Stimulated activated CD8-positive, alpha-beta memory T cell treated with anti-CD3 and anti-CD28 coated beads, Interleukin-7, amount 100 ng/mL, for 48 hours (primary cell): ENCODE measurements at places on chromosomes 4 and X.

- no peak for DNase-seq
These were observed 208.1 kb downstream of the FAM47B start for GRCh38 chrX:35150642-35151239.

DNA sequence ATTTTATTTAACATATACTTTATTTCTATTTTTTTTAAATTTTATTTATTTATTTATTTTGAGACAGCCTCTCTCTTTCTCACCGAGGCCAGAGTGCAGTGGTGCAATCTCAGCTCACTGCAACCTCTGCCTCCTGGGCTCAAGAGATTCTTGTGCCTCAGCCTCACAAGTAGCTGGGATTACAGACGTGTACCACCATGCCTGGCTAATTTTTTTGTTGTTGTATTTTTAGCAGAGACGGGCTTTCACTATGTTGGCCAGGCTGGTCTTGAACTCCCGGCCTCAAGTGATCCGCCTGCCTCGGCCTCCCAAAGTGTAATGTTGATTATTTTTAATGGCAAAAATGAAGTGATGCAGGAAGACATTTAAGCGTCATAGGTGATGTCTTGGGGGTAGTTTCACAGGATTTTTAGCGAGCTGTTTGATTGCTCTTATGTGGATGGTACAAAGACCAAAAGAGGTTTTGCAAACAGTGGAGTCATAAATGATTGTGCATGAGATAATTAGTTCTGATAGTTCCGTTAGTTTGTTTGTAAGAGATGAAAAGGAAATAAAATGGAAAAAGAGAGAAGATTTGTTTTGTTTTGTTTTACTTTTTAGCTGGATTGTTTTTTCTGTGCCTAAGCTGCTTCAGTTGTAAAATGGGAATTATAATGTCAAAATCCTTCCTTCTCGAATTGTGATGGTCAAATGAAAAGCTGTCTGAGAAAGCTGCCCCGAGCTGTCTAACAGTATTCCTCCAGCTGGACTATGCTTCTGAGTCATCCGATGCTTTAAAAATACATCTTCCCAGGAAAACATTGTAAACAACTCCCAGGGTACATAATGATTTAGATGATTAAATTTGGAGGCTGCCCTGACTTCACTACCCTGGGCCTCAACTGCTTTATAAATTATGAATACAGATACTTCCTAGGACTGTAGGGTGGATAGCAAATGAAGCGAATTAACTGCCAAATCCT is 14.7 kb downstream of the RHOH start:
- no peak for DNase-seq

GRCh38 chrX:30673884-30674598 is 20.8 kb downstream of the GK start:
- no peak for DNase-seq

DNA sequence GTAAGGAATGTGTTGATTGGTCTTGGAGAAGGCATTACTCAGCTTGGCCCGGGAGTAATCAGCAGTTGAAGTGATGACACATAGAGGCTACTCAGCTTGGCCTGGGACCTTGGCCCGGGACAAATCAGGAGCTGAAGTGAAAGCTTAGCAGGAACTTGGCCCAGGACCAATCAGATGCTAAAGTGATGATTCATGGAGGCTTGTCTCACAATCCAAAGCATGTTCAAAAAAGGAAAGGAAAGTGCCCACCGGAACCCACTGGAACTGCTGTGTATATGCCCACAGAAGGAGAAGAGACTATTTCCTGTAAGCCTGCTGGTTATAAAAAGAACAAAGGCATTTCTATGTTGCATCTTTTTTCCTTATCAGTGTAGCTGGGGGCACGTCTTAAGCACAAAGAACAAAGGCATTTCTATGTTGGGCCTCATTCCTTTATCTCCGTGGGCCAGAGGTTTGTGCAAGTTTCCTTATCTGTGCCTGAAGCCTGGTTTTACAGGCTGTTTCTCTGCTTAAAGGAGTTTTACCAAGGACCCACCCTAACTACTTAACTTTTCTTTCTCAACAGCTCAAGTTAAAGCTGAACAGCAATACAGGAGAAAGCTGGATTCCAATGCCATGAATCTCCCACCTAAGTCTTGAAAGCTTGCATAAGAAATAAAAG is 1176.7 kb downstream of the NLGN4X start:
- no peak for DNase-seq

DNA sequence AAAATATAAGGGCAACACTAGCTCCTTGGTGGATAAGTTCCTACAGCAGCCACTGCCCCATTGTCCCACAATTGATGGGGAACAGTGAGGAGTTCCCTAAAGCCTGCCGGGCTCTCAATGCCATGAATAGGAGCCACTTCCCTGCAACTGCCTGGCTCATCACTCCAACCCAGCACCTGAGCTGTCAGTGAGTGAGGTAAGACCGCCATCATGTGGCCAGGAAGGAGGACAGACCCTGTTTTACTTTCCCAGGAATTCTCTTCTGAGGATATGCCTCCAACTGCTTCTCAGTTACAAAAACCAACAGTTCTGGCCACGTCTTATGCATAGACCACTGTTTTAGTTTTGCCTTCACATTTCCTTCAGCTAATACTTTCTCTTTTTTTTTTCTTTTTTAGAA is 45.5 kb downstream of the SRPX start:
- no peak for DNase-seq

- no peak for DNase-seq
These were observed 100.8 kb downstream of the ANXA3 start for GRCh38 chr4:78652282-78652876.

DNA sequence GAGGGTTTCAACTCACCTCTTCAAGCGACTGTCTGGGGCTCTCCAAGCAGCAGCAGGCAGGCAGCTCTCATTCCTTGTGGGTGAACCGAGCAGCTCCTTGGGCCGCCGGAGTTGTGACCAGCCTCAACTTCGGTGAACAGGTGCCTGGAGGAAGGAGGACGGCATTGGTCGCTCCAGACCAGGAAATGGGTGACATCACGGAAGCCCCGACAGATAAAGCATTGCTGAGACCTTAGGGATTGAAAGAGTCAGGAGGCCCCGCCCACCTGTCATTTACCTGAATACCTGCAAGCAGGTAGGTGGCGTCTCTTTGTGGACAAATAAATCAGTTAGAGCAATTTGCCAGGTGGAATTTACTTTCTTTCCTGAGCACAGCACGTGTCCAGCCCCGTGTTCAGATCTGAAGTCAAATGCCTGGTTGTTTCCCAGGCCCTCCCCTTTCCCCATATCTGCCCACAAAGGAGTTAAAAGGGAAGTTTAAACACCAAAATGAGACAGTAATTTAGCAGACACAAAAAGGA is at the start of gene LNX1:
Gene LNX1 (minus strand): TSS at position 115 of the 521 bp plus-strand sequence. CDS start 17,484 bp downstream, outside the sequence.
- DNase-seq, result no peak

DNA sequence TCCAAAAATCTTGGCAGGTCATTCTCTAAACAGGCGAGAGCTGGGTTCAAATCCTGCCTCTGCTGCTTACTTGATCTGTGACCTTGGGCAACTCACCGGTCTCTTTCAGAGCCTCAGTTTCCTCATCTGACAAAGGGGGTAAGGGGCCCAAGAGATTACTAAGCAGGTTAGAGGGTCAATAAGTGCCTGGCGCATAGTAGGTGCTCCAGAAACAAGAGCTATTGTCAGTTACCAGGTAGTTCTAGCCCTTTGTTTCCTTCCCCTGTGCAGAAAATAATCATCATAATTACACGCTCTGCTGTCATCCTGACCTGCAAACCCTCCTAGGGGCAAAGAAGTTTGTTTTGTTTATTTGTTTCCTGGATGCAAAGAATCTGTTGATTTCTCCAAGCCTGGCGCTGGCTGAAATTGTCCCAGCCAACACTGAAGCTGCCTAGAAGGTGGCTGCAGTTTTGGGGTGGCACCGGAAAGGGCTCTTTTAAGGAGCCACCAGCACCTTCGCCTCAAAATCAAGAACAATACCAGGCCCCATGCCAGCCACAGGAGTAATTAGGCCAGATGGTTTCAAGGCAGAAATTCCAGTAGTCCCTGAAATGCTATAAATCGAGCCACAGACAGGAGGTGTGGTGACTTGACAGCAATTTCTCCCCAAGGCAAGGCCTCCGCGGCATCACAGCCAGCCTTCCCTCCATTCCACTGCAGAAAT is 10.2 kb upstream of the KIAA0232 start:
- DNase-seq, result no peak

- DNase-seq, result no peak
These were observed at the start of gene FHL1 for GRCh38 chrX:136147315-136147901. Gene FHL1 (plus strand): TSS chrX:136147533.

- DNase-seq, result no peak
These were observed 314.2 kb upstream of the IGFBP7 start for GRCh38 chr4:57424232-57424897.

- DNase-seq, result no peak
These were observed 10.7 kb upstream of the FNIP2 start for GRCh38 chr4:158758142-158758541.

GRCh38 chrX:31215277-31215815 is 143.5 kb upstream of the FTHL17 start:
- no peak for DNase-seq

DNA sequence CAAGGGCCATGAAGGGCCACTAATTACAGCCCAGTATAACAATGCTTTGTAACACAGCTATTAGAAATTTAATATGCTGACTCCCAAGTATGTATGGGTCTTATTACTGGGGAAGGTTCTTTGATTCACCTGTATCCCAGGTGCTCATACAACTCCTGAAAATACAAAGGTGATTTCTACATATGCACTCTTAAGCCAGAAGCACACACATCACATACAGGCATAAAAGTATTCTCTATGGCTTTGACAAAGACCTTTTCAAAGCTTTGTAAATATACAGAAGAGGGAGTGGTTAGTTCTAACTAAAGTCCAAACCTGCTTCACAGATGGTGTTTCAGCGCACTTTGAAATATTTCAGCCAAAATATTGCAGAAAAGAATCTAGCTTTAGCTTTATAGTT is 191.5 kb downstream of the SNCA start:
- no peak for DNase-seq

- no peak for DNase-seq
These were observed 78.0 kb upstream of the CPEB2 start for GRCh38 chr4:14924076-14924811.

DNA sequence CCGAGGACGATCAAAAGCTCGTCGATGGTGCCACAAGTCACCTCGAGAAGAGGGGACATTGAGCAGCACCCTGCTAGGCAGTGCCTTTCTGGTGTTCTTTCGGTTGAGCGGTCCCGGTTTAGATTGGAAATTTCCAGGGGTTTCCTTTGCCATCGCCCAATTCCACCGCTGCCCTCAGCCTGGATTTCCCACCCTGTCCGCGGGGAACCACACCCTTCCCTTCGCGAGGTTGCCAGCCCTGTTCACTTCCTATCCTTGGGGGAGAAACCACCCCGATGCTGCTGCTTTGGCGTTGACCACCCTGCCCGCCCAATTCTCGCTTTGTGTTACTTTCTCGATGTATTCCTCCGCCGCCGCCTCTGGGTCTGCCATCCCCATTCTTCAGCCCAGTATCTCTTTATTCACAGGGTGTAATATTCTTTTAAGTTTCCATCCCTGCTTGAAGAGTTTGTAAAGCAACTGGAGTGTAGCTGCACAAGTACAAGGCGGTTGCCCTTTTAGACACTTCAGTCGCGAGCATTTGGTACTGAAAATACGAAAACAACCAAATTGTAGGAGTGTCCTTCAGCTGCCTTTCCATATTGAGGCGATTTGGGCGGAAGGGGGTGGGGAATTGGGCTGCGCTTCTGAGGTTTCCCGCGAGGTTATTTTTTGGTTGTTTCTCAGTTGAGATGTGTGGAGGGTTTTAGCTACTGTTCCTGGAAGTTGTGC is 1.1 kb downstream of the OGT start:
- DNase-seq, result peak; percentile 25

DNA sequence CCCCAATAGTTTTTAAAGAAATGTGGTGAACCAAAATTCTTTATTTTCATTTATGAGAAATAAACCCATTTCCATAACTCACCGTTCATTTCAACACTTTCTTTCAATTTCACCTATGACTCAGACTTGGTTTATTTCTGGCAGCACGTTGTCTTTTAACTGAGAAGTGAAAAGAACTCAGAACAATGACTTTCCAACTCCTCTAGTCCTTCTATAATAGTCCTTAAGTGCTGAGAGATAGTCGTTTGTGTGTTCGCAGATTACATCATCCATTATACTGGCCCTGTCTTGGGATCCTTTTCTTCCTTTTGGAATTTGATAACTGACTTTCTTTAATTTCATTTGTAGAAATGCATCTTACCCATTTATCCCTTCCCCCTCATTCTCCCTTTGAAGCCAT is 113.6 kb downstream of the GLUD2 start:
- DNase-seq, result no peak

DNA sequence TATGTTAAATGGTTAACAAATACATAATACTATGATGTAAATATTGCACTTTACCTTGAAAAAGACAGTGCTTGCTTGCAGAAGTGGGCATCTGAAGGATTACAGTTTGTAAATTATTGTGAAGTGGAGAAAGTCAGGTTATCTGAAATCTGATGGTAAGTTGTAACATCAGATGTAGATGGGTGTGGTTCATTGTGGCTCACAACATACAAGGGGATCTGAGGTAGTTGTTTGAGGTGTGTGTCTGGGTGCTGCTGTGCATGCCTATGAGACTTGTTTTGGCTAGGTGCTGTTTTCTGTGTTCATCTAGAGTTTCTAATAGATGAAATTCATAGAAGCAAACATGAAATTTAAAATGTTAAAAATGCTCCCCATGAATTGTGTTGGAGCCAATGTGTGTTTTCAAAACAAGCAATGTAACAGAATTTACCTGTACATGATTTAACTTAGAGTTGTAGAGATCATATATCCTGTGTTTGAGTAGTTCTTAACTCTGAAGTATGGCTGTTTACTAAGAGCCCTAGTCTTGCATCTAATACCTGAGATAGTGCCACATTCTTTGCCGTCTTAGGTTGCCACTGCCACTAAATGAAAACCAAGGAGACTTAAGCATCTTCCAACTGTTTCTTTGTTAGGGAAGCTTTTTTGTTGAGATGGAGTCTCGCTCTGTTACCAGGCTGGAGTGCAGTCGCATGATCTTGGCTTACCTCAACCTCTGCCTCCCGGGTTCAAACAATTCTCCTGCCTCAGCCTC is 11.9 kb upstream of the NDUFC1 start:
- no peak for DNase-seq

DNA sequence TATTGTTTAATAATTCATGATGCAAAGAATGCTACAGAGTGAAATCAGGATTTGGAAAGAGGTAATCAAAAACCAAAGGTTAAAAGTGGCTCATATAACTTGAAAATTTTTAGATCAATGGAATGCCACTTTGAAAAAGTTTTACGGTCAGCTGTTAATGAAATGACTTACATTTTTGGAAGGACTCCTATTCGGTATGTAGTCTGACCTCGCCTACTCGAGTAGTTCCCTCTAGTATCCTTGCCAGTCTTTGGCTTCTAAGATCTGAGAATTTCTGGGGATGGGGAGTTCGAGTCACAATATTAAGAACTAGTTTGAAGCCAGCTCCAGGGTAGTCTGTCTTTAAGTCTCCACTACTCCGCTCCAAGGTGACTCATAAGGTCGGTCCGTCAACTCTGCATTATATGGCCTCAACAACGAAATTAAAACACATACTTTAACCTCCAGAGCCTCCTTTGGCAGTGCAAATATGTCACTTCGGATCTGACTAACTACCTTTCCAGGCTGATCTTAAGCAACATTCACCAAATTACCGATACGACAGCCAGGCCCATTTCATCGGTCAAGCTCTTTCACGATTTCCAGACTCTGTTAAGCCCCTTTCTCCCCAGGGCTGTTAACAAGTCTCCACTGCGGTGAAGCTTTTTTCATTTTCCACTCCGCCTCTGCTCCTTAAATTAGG is 733 bp upstream of the NAA15 start:
- DNase-seq, result peak; percentile 17

GRCh38 chrX:125628435-125628834 is 308.8 kb downstream of the TEX13C start:
- DNase-seq, result no peak

- no peak for DNase-seq
These were observed 10.3 kb upstream of the SMIM14 start for GRCh38 chr4:39648827-39649558.

- no peak for DNase-seq
These were observed 573.2 kb downstream of the CENPC start for GRCh38 chr4:66972087-66972486.
